Omental fat pad (tissue), 4 donors: ENCODE measurements at places on chromosomes 4 and X.
A peak's percentile ranks its signal among the peaks of the same experiment; 100 is the strongest.

DNA sequence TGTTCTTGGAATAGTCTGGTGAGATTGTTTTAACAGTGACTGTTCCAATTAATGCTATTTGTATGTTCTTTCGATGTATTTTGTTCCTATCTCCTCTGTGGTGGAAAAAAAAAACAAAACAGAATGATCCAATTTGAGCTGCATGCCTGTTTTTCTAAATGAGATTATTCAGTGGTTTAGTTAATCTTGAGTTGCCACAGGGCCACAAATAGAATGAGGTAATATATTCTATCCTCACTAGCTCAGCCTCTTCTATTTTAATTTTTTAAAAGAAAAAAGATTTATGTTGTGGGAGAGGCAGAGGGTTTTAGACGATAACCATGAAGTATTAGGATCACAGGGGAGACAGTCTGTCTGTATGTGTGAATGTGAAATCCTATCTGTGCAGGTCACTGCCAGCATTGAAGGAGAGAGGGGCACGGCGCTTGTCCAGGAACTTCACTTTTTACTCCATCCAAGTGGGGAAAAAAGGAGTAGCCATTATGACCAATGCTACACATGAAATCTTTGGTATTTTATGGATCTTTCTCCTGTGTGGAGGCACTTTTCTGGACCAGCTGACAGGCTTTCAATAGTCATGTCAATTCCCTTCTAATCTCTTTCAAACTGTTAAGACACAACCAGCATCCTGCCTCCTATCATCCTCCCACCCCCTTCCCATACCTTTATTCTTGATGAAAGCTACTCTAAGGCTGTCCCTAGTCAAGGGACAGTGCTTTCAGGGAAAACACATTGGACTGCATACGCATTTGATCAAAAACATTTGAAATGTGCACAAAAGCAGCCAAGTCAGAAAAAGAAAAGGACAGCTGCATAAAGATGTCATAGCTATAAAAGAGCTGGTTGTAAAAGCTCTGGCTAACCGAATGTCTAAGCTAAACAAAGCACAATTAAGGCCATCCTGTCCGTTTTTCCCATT, 1063.8 kb upstream of the INTU start:
- DNase-seq, result no peak

GRCh38 chr4:48380583-48381167, 39.3 kb downstream of the SLAIN2 start:
- no peak for DNase-seq

DNA sequence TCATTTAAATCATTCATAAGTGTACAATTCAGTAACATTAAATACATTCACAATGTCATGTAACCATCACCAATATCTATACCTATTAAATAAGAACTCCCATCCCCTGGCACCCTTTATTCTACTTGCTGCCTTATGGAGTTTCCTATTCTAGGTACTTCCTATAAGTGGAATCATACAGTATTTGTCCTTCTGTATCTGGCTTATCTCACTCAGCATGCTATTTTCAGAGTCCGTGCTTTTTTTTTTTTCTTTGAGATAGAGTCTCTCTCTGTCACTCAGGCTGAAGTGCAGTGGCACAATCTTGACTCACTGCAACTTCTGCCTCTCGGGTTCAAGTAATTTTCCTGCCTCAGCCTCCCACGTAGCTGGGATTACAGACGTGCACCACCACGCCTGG, 67.9 kb upstream of the STOX2 start:
- DNase-seq, result no peak

GRCh38 chrX:136147315-136147901, at the start of gene FHL1:
Gene FHL1 (plus strand): TSS chrX:136147533.
- no peak for DNase-seq

- no peak for DNase-seq
These were observed 11.7 kb downstream of the AFP start for GRCh38 chr4:73447671-73448070.

- no peak for DNase-seq
These were observed 1.4 kb upstream of the HAUS7 start for GRCh38 chrX:153471663-153472280.

- DNase-seq, result no peak
These were observed 19.2 kb upstream of the CCNA2 start for GRCh38 chr4:121842862-121843261.

- no peak for DNase-seq
These were observed 167.4 kb downstream of the COL4A6 start for GRCh38 chrX:108270739-108271396.

DNA sequence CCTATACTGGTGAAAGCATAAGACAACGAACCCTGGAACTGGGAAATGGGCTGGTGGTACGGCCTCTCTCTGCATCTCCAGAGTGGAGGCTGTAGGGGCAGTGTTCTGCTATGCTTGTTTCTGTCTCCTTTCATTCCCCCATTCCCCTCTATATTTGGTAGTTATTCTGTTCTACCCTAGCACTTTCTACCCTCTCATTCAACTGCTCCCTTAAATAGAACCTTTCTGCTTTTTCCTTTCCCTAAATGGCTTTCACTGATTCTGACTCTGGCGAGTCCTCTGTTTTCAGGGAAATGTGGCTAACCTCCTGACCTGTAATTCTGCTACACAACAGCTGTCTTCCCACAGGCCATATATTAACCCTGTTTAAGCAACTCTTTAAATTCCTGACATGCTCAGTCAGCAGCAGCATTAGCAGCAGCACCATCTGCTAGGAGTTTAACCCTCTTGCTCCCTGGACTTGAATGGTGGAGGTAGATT, 94.2 kb downstream of the CXCL13 start:
- no peak for DNase-seq

GRCh38 chr4:96913441-96914080, 1073.7 kb downstream of the PDHA2 start:
- DNase-seq, result no peak

DNA sequence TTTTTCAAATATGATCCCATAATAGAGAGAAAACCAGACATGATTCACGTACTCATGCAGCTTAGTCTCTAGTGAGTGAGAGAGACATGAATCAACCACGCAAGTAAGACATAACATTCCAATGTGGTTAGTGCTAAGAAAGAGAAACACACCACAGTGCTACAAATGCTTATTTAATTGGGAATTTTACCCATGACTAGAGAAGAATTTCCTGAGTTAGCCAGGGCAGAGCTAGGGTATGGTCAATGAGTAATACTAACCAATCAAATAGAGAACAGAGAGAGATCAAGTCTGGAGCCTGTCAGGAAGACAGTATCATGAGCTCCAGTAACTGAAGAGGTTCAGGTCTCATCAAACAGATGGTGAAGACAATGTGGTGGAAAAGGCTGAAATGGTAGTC, 495.2 kb downstream of the PDGFC start:
- no peak for DNase-seq

- no peak for DNase-seq
These were observed 30.8 kb upstream of the CD40LG start for GRCh38 chrX:136616987-136617685.

DNA sequence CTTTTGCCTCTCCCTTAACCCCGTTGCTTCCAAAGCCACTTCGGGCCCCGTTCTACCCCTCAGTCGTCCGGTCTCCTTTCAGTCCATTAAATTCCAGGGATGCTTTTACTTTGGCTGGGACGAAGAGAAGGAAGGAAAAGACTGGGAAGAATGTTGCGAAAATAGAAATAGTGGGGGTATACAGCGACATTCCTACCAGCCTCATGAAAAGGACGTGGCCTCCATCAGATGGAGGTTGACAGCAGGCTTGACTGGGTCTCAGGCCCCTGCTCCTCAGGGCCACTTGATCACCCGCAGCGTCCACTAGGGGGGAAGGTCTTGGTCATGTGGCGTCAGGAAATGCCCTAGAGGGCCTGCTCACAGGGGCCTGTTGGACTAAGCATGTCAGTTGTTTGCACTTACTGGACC, 657 bp upstream of the ANKRD50 start:
- DNase-seq, result peak; percentile 55
